ENCODE measurements at places on chromosomes 5 and 9.

- peak; percentile 60 for DNase-seq
These were observed 173.9 kb downstream of the C9orf50 start for GRCh38 chr9:129446828-129447550.

DNA sequence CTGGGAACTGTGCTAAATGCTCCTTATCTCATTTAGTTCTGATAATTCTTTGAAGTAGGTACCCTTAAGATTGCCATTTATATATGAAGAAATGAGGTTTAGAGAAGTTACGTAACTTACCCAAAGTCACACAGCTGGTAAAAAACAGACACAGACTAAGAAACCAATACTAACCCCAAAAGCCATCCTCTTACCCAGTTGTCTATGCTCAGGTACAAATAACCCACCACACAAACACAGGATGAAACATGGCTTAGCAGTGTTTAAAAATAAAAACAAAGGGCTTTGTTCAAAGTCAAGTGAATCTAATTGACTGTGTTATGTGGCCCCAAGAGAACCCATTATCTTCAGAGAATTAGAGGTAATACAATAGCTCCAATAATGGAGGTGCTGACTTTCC is 37.0 kb upstream of the IL7R start:
- DNase-seq = no peak

GRCh38 chr5:75510417-75510835 is 1.0 kb downstream of the CERT1 start:
- peak; percentile 44 for DNase-seq

GRCh38 chr5:134100283-134101091 is 14.0 kb upstream of the TCF7 start:
- DNase-seq = no peak

DNA sequence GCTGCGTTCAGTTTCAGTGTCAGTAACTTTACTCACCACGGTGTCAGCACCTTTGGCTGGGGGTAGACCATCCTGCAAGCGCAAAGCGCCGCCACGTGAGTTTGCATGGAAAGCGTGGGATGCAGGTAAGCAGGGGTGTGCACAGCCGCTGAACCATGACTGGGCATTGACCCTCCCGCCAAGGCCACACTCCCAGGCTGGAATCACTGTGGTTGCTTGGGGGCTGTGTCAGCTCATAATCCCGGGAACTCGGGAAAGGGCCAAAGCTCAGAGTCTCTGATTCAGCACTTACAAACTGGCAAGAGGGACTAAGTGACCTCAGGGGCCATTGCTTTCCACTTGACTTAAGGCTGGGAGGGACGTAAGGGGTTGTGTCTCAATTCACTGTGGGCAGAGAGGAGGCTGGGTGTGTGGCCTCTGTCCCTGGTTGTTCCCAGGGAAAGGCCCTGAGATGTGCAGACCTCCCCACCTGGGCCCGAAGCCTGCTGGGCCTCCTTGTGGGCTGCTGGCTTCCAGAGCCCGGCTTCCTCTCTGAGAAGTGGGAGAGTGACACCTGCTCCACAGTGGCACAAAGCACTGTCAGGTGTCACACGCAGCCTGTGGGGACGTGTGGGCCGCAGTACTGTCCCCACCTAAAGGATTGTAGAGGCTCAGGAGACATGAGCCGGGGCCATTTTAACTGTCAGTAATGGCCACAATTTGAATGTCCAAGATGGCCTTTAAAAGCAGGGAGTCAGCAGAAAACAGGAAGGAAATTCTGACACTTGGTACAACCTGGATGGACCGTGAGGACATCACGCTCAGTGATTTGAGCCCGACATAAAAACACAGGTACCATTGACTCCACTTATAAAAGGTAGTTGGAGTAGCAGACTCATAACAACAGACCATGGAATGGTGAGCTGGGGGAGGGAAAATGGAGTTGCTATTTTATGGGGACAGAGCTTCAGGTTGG is 16.7 kb downstream of the ABO start:
- no peak for DNase-seq

DNA sequence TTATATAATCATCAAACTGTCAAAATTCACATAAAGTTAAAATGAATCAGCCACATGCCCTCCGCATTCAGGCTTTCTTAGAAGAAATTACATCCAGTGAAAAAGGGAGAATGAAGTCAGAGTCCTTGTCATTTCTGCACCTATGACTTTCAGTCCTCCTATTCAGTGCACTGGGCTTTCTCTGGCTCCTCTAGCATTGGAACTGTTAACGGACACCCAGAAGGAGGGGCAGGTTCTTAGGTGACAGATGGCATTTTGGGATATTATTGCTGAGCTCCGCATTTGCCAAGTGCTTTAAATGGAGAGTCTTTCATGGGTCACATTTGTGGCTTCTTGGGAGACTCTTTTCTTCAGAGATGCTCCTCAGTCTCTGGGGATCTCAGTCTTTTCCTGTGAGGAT is 40.0 kb downstream of the ADAMTS19 start:
- no peak for DNase-seq

GRCh38 chr5:150320044-150320613 is 17.4 kb upstream of the ARSI start:
- DNase-seq = no peak

DNA sequence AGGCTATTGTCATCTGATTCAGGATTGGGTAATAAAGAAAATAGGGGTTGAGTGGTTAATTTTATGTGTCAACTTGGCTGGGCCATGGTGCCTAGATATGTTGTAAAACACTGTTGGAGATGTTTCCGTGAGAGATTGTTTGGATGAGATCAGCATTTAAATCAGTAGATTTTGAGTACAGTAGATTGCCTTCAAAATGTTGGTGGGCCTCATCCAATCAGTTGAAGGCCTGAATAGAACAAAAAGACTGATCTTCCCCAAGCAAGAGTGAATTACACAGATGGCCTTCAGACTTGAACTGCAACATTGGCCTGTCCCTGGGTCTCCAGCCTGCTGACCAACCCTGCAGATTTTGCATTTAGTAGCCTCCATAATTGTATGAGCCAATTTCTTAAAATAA is 401.3 kb upstream of the KIF2A start:
- DNase-seq = no peak

DNA sequence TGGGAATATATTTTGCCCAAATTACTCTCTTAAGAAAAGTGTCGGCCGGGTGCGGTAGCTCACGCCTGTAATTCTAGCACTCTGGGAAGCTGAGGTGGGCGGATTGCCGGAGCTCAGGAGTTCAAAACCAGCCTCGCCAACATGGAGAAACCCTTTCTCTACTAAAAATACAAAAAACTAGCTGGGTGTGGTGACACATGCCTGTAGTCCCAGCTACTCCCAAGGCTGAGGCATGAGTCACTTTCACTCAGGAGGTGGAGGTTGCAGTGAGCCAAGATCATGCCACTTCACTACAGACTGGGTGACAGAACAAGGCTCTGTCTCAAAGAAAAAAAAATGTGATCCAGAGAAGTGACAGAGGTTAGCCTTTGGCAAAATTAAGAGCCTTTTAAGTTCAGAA is 26.4 kb upstream of the TMEM171 start:
- DNase-seq = no peak

GRCh38 chr5:140630292-140631035 is 2.5 kb downstream of the CD14 start:
- no peak for DNase-seq

GRCh38 chr9:121122246-121123032 is 47.7 kb downstream of the CNTRL start:
- peak; percentile 31 for DNase-seq

DNA sequence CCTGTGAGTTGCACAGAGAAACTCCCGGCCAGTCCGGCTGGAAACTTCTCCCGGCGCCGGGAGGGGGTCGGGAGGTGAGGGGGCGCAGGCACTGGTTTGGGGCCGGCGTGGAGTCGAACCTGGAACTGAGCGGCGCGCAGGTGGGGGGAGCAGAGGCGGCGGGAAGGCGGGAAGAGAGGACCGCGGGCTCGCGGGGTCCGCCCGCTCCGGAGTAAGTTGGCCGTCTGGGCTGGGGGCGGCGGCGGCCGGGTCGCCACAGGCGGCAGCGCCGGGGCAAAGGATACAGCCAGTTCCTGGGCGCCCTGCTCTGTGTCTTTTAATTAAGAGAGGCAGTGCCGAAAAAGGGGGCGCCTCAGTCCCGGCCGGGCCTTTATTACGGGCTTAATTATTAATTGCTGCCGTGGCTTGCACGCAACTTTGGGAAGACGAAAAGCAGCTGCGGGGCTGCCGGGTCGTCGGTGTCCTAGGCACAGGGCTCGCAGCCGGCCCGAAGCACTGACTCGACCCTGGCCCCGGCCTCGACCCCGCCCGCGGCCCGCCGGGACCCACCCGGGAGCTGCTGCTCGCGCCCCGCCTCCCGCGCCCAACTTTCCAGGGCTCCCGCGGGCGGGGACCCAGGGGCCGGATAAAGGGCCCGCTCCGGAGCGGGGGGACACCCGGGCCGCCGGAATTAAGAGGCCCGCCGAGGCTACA is 1.1 kb downstream of the NTNG2 start:
- DNase-seq = no peak

DNA sequence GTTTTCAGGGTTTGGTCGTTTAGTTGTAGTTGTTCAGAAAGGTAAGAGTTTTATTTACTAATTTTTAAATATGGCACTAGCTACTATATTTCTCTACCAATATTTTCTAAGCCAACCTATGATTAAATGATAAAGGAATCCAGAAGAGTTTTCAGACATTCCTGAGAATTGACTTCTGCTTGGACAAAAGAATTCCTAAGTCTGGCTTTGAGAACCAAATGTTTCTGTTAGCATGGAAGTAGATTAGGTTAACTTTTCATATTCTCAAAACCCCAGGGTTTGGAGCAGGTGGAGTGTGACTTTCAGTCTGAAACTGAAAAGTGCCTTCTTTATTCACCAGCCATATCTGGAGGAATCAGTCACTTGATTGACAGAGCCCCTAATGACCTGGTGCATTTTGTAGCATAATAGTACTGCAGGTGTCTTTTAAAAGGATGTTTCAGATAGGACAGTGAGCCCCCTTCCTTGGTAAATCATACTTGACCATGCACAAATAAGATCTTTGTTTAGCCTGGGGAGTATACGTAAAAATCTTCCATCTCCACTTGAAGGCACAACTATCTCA is 457.0 kb upstream of the ZNF462 start:
- DNase-seq = no peak

GRCh38 chr9:12614488-12614887 is 78.7 kb upstream of the TYRP1 start:
- DNase-seq = no peak

- no peak for DNase-seq
These were observed 35.5 kb upstream of the ANXA2R start for GRCh38 chr5:43075319-43076293.

DNA sequence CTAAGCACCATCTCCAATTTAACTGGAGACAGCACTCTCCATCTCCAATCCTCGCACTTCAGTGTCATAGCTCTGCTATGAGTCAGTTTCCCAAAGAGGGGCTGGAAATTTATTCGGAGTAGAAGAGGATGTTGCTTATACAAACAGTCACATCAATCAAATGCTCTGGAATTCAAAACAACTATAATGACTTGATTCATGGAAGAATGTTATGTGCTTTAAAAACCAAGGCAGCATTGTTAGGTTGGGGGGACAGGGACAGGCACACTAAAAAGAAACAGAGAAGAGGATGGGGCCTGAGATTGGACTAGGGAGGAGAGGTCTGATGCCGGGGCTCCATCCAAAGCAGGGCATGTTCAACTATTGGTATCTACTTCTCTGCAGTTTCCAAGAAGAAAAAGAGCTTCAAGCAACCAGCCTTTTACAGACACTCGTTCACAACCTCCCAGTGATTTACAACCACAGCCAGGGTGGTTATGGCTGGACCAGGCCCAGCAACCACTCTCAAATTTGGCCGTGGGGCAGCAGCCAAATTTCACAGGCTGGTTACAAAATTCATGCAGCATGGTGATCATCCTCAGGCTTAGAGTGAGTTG is 117.5 kb upstream of the ZNF366 start:
- DNase-seq = no peak

DNA sequence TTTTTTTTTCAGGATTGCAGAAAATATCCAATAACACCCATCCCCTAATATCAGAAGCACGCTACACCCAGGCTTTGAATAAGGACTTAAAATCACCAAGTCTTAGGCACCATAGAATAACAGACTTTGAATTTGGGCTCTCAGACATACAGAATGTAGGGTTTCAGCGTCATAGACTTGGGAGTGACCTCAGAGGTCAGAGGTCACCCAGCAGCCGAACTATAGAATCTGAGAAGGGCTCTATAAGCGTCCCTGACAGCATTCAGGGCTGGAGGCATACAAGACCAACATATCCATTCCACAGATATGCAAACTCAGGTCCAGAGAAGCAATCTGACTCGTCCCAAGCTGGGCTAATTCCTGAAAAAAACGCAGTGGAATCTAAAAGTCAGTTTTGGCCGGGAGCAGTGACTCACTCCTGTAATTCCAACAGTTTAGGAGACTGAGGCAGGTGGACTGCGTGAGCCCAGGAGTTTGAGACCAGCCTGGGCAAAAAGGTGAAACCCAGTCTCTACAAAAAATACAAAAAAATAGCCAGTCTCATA is 34.7 kb downstream of the SLC6A7 start:
- DNase-seq = no peak

GRCh38 chr5:169696621-169697510 is 59.8 kb downstream of the DOCK2 start:
- no peak for DNase-seq

DNA sequence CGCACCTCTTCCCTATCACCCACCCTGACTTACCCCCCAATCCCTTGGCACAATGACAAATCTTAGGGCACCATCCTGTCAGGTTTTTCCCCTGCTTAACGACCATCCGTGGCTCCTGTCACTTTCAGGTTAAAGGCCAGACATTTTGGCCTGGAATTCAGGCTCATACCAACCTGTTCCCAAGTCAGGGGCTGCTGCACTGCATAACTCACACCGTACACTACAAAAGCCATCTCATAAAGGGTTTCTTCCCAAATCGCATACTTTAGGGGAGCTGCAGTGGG is 7.5 kb upstream of the AKNA start:
- no peak for DNase-seq

DNA sequence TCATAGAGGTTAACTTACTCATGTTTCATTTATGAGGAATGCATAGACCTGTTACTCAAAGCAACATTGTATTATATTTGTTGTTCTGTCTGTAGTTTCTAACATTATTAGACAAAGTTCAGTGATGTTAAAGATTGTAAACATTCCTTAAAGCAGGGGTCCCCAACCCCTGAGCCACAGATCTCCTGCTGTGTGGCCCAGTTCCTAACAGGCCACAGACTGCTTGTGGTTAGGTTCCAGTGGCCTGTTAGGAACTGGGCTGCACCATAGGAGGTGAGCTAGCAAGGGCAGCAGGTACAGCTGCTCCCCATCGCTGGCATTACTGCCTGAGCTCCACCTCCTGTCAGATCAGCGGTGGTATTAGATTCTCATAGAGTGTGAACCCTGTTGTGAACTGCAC is 181.1 kb downstream of the KDM4C start:
- DNase-seq = no peak

GRCh38 chr9:98418578-98419259 is 163.3 kb upstream of the TBC1D2 start:
- no peak for DNase-seq

Measured in KBM-7 (cell line).